SK-N-SH (cell line): ENCODE measurements at places on chromosomes 3 and 15.

DNA sequence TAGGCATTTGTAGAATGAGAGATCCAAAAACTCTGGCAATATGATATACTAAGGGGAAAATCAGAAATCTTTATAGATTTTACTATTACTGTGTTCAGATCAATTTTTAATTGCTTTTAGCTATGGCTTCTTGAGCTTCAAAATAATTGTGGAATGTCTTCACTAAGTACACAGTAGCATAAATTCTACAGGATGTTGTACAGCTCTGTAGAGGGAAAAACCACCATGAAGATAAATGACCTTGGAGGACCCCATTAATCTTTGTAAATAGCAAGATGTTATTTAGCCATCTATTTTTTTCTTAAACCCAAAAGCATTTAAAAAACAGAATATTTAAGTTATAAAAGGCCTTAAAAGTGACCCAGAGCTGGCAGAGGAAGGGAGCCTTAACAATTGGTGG, 43.9 kb upstream of the FNDC3B start:
- no peak for DNase-seq

- no peak for DNase-seq
Observed at GRCh38 chr3:138284079-138284478, 45.6 kb downstream of the NME9 start.

DNA sequence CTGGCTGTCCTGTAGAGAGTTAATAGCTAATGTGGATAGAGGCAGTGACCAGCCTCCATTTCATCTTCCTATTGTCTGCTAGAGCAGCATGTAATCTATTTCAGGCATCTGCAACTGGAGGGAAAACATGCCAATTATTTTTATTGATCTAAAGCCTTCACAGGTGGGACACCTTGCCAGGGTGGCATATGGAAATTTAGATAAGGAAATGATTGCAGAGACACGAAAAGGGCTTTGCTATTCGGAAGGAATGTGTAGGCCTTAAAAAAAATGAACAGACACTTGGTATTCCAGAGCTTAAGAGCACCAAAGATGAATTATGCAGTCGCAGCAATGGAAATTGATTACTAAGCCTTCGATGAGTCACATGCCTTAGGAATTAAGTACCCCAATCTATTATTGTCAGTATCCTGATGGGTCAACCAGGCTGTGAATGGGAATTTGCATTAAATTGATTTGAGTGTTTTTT, 454.7 kb downstream of the SQOR start:
- no peak for DNase-seq

DNA sequence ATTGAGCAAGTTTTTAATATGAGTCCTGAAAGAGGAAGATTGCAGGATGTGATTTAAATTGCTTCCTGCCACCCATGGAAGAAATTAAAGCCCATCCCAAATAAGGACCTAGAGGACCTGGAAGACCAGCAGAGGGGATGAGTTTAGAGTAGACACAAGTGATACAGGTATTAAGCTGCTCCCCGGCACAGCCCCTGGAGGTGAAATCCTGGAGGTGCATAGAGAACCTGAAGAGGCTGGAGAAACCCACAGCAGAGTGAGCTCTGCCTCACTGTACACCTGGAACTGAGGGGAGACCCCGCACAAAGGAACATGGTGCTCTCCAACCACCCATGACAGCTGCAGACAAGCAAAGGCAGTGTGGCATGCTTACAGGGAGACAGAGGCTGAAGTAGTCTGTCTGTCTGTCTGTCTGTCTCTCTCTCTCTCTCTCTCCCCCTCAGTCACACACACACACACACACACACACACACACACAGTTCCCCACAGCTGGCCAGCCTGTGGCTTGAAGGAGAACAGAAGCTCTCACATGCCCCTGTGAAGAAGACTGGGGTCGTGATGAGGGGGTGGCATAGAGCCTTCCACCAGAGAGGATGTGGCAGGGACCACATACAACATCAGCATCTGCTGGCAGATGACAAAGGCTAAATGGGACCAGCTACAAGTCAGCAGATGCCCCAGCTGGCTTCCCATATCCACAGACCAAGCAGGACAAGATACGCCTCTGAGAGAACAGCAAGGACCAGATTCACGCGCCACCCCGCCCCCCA, 38.1 kb downstream of the FSIP1 start:
- no peak for DNase-seq

DNA sequence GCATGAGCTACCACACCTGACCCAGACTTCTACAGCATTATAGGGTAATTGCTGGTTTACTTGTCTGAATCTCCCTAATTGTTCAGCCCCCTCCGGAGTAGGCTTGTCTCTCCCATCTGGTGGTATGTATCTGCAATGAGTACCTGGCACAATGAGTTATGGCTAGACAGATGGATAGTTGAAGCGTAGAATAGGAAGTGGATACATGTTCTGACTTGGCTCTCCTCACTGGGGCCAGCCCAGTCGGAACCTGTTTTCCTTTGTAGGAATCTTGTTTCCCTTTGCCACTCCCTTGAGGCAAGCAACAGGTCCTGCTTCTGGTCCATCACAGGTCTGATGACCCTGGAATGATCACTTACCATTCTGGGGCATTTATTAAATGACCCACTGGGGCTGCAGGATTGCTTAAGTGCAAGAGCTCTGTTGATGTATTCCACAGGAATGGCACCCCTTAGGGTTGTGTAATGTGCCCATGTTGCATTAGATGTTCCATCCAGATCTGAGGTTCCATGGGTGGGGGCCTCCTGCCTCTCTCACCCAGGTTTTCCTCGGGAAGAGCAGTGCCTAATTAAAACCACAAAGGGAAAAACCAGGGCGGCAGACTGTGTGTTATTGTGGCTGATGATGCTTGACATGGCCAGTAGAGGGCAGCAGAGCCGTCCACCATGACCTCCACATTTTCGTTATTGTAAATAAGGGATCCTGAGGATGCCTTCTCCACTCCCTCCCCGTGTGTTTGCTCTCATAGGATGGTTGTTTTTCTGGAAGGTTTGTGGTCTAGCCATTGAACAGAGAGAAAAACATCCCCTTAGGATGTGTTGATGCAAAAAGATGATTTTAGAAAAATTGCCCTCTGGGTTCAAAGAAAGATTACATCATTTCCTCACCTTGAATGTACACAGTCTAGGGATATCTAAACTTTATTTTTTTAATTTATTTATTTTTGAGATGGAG, 58.0 kb downstream of the CMTM8 start:
- DNase-seq: peak; percentile 77

- no peak for DNase-seq
Observed at GRCh38 chr15:37291920-37292319, 191.6 kb upstream of the MEIS2 start.

DNA sequence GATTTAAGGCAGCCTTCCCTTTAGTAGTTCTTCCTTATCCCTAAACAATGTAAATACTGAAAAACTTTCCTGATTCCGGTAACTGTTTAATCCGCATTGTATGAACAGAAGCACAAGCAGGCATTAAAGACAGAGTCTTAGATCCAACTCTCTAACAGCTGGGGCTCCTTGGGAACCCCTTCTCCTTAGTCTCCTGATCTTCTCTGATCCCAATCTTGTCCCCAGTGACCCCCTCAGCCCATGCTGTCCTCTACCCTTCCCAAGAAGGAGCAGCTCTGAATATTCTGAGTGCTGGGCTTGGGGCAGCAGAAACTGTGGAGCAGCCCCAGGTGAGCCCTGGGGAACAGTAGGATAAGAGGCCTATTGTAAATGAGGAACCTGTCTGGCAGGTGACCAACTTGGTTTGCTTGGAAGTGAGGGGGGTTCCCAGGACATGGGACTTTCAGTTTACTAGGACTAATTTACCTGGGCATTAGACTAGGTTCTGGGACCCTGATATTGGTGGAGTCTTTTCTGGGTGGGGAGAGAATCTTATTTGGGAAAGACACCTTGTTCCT, 13.0 kb upstream of the SLC30A4 start:
- DNase-seq: no peak

DNA sequence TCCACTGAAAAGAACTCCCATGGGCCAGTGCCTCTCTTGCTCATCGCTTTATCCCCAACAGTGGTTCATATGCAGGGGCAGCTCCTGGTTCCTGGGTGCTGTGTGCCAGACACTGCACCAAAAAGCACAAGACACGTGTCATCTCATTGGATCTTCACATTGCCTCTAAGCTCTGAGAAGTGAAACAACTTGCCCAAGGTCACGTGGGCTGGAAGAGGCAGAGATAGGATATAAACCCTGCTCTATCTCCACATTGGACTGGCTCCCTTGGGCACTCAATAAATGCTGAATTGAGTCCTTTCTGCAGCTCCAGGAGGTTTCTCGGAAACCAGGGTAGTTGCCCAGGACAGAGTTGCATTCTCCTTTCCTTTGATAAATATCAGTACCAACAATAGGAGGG, 88.1 kb downstream of the SRGAP3 start:
- no peak for DNase-seq

GRCh38 chr3:60600848-60601247, 650.4 kb downstream of the FHIT start:
- no peak for DNase-seq

- DNase-seq: peak; percentile 63
Observed at GRCh38 chr3:18443665-18444594, 18.8 kb upstream of the SATB1 start.

DNA sequence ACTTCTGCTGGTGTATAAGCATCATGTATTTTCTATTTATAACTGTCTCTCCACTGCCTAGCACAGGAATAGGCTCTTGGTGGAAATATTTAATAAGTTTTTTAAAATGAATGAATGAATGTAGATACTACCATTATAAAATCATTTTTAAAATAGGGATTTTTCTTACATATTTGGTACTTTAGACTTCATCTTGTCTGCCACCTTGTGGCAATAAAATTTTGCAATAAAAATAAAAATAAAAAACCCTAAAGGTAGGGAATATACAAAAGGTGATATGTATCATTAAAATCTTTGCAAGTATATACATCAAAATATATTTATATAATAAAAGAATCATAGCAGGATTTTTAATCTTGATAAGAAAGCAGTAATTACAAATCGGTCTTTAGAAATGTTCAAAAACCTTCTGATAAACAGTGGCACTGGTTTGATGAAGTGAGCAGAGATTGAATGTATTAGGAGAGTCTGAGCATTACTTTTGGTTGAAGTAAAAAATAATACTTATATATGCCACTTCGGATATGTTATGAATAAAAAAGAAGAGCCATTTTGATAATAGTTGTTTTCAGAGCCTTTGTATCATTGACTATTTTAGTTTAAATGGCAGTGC, 95.2 kb downstream of the SPATA16 start:
- DNase-seq: no peak

- no peak for DNase-seq
Observed at GRCh38 chr15:35112346-35112745, 27.3 kb upstream of the NANOGP8 start.

DNA sequence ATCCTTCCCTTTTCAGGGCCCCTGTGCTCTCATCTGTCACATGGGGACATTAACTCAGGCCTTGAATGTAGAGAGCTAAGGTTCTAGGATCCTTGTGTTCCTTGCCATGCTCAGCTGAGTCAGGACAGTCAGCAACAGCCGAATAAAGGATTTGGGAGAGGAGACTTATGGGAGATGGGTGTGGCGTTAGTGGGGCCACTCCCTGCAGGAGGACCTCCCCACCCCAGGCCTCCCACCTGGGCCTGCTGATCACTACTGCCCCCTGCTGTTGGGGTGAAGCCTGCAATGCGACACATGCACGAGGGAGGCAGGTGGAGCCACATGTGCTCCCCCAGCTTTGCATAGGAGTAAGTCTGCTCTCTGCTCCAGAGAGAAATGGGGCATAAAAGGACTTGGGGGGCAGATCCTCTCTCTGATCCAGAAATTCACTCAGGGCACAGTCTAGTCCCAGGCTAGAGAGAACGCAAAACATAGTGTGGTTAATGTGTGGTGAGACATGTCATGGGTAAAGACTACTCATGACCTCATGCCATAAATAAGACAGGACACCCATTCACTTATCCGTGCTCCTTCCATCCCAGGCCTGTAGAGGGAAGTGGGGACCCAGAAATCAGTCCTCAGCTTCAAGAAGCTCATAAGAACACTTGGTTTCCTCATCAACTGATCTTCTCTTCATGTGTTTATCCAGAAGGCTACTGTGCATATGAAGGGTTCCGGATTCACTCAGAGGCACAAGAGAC, 19.4 kb downstream of the RBP1 start:
- no peak for DNase-seq

- no peak for DNase-seq
Observed at GRCh38 chr3:140950144-140950543, 8.5 kb downstream of the SLC25A36 start.

DNA sequence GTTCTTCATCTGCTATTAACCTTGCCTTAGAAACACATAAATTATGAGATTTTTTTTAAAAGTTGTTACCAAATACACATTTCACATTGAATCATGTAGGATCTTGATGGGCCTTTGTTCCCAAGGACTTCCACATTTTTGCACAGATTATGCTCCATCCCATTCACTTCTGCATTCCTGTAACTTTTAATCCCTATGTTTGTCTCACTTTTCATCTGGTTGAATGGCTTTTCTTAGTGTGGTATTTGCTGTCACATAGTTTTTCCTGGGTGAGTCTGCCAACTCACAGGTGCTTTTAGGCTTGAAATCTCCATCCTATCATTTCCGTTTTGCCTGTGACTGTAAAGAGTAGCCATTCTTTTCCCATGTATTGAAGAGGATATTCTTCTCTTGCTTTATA, 297.2 kb upstream of the TPRG1 start:
- DNase-seq: no peak

DNA sequence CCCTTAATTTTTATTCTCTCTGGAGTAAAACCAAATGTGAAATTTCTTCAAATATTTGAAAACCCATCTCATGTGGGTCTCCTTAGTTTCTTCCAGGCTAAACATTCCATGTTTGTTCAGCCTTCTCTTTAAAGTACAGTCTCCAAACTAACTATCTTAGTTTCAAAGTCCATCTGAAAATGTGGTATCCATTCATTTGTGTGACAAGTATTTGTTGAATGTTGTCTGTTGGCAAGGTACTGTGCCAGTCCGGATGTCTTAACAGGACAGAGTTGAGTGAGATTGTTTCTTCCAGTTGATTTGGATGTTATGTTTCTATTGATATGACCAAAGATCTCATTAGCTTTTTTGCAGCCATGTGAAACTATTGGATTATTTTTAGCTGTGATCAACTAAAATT, 347.4 kb downstream of the THSD4 start:
- DNase-seq: no peak
